ENCODE measurements at places on chromosomes 3 and 15.

DNA sequence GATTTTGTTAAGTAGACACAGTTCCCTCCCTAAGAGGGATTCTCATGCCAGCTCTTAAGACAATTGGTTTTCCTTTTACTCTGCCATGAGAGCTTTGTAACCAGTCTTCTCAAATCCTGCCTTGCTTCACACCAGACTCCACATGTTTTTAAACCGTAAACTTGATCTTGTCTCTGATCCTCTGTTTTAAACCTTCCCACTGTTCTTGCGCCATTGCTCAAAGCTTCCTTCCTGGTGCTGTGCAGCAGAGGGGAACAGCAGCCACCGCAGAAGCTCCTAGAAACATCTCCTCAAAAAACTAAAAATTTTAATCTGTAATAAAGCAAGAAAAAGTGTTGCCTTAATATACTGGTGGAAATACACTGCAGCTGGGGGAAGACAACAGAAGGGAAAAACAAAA, 154.5 kb upstream of the SATB1 start:
- DNase-seq: no peak

DNA sequence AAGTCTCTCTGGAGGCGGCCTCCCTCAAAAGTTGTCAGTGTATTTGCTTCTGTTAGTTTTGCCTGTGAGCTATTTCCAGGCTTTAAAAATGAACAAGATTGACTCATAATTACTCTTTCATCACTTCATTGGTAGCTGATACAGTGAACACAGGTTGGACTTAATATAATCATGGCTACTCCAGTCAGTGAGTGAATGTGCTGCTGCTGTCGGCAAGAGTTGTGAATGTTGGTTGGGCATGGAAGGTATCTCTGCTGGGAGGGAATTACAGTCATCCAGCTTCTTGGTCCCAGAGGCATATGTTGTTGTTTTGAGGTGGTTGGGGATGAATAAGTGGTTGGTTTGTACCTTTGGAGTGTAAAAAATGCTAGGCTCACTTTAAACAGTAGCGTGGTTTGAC, 11.5 kb downstream of the TCF12 start:
- DNase-seq: no peak

DNA sequence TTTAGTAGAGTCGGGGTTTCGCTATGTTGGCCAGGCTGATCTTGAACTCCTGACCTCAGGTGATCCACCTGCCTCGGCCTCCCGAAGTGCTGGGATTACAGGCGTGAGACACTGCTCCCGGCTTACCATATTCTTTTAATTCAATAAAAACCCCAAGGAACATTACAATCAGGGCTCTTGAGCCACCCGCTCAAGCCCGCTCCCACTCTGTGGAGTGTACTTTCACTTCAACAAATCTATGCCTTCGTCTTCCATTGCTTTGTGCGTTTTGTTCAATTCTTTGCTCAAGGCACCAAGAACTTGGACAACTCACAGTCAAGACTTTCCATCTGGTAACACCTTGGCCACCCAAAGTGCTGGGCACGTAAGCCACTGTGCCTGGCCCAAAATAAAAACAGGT, 63.0 kb upstream of the PPIB start:
- DNase-seq: no peak

GRCh38 chr3:60584250-60584649, 667.0 kb downstream of the FHIT start:
- no peak for DNase-seq

DNA sequence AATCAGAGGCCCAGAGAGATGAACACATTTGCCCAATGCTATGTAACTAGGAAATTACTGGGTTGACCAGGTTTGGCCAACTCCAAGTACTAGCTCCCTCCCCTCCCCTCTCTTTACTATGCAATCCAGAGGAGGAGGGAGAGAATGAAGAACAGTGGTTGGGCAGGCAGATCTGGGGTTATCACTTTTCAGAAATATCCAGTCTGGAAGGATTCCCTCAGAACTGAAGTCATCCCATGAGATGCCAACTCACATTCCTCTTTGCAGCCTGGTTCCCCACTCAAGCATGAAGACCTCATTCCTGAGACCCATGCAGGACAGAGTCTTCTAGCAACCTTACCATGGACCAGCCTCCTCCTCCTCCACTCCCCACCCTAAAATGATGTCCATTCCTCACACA, 201.1 kb downstream of the TLE3 start:
- DNase-seq: no peak

DNA sequence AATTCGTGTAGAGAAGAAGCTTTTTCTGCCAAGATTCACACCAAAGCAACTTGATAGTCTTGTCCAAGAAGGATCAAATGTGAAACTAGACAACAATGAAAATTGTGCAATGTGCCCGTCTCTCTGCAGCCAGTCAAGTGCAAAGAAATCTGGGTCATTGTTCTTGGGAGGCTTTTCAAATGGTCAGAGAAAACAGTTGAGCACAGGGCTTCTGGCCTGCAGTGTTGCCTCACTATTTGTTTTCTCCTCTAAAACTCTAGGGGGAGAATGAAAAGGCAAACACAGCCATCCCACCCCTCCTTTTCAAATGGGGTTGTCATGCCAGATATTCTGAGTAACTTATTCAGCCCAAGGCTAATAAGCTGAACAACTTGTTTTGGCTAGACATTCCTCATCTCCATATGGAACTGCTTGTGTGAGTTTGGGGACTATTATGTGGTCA, 417.6 kb upstream of the CDIN1 start:
- no peak for DNase-seq

DNA sequence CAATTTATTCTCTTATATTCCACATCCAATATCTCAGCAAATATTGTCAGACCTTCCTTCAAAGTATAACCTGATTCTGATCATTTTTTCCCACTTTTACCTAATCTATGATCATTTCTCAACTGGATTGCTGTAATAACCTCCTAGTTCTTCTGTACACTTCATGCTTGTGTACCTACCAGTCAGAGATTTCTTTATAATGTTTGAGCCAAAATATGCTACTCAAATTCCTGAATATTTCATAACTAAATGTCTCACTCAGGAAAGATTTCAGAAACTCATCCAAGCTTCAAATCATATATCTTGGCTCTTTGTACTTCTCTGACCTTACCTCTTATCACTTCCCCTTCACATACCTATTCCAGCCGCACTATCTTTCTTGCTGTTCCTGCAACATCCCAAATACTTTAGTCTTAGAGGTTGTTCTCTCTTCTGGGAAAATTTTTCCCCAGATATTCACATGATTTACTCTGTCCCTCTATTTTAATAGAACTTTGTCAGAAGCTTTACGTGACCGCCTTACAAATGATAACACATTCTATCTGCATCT, 20.0 kb downstream of the BCHE start:
- no peak for DNase-seq

- DNase-seq: no peak
Measured at GRCh38 chr15:40878785-40879184, 4.8 kb upstream of the RHOV start.

GRCh38 chr3:179651687-179652446, 973 bp upstream of the USP13 start:
- DNase-seq: no peak

GRCh38 chr3:151384741-151385174, at the start of gene P2RY12:
TSS of gene P2RY12 (minus strand) at chr3:151384753. CDS start at chr3:151338845, 45,908 bp downstream.
- no peak for DNase-seq

- no peak for DNase-seq
Measured at GRCh38 chr15:50318697-50319096, 36.3 kb downstream of the GABPB1 start.

DNA sequence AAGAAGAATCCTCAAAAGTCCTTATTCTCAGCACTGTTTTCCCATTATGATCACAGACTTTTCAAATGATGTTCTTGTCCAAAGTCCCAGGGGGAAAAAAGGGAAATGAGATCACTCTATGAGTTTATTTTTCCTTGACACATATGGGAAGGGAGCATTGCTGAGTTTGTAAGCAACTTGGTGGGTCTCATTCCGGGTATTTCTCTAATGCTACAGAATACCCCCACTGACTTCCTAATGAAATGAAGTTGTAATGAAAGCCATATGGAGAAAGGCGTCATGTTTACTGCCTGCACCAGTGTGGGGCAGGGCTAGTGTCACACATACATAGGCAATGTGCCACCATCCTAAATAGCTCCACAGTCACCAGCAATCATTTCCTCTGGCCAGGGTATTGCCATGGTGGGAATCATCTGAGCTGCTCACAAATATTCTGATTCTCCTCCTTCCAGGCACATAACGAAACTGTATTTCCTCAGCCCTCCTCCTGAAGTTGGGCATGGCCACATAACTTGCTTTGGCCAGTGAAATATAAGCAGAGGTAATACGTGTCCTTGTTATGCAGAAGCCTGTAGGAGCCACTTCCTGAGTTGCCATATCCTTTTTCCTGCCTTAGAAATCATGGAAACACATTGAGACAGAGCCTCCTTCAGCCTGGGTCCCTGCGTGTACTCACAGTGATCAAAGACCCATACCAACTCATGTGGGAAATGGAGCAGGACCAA, 41.0 kb upstream of the C15orf61 start:
- no peak for DNase-seq

DNA sequence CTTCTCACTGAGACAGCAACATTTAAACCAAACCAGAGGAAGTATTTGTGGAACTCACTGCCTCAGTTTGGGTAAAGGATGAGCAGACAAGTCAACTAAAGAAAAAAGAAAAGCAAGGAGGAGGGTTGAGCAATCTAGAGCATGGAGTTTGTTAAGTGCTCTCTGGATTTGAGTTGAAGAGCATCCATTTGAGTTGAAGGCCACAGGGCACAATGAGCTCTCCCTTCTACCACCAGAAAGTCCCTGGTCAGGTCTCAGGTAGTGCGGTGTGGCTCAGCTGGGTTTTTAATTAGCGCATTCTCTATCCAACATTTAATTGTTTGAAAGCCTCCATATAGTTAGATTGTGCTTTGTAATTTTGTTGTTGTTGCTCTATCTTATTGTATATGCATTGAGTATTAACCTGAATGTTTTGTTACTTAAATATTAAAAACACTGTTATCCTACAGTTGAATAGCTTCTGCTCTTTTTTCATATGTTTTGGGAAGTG, 23.3 kb downstream of the CLDN18 start:
- no peak for DNase-seq

- no peak for DNase-seq
Measured at GRCh38 chr15:38540510-38540909, 24.1 kb downstream of the RASGRP1 start.

- no peak for DNase-seq
Measured at GRCh38 chr15:96330064-96330449, 443 bp upstream of the NR2F2 start.

DNA sequence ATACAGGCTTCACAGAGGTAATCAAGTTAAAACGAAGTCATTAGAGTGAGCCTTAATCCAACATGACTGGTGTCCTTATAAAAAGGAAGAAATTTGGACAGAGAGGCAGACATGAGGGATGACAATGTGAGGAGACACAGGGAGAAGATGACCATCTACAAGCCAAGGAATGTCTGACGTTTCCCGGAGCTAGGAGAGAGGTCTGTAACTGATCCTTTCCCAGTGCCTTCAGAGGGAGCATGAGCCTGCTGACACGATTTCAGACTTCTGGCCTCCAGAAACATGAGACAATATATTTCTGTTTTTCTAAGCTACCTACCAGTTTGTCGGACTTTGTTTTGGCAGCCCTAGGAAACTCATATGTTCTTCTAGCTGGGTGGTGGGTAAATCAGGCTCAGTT, 15.1 kb downstream of the TM4SF1 start:
- DNase-seq: no peak

- no peak for DNase-seq
Measured at GRCh38 chr3:14780927-14781507, 37.7 kb upstream of the FGD5 start.

- DNase-seq: no peak
Measured at GRCh38 chr3:71497971-71498444, 85.5 kb downstream of the FOXP1 start.

DNA sequence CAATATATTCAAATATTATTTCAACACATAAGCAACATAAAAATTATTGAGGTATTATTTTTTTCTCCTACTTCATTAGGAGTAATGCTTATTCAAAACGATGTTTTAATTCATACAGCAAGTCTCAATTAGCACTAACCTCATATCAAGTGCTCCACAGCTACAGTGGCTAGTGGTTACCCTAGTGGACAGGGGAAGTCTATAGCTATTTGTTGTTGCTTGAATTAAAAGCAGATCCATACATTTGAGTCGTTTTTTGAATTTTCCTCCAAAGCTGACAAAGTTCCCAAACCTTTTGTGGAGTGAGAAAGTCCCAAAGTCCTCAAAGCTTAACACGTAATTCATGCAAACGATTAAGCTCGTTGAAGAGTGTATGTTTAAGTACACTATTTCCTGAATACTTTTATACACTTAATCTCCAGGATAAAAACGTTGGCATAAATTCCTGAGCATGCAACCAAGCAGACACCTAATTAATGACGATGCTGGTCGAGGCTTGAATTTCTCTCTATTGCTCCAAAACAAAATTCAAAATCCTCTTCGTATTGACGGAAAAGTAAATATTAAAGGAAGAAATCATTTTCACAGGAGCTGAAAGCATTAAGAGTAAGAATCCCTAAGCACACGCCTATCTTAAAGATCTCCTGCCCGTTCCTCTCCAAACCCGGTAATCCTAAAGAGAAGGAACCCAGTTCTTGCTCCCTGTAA, 985 bp downstream of the VPS13C start:
- DNase-seq: no peak

DNA sequence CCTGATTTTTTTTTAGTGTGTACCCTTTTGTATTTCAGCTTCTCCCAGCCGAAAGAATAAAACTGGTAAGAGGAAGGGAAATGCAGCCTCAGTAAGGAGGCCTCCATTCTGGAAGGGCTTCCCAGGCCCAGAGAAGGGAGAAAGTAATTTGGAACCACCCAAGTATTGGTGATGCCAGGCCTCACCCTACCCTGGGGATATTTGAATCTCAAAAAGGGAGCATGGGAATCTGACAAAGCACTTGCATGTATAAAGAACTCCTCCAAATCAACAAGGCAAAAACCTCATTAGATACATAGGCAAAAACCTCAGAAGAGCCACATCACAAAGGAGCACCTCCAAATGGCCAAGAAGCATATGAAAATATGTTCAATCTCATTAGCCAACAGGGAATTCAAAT, 68.8 kb upstream of the GLCE start:
- DNase-seq: no peak

GRCh38 chr3:37189109-37189508, 14.7 kb upstream of the LRRFIP2 start:
- DNase-seq: no peak

- DNase-seq: peak; percentile 39
Measured at GRCh38 chr3:16370872-16371740, 106.1 kb downstream of the OXNAD1 start.

- no peak for DNase-seq
Measured at GRCh38 chr15:78087951-78088772, 4.2 kb upstream of the SH2D7 start.

- DNase-seq: no peak
Measured at GRCh38 chr3:112038863-112039262, 4.3 kb downstream of the TMPRSS7 start.

- no peak for DNase-seq
Measured at GRCh38 chr15:75008629-75009326, 13.4 kb downstream of the SCAMP5 start.

DNA sequence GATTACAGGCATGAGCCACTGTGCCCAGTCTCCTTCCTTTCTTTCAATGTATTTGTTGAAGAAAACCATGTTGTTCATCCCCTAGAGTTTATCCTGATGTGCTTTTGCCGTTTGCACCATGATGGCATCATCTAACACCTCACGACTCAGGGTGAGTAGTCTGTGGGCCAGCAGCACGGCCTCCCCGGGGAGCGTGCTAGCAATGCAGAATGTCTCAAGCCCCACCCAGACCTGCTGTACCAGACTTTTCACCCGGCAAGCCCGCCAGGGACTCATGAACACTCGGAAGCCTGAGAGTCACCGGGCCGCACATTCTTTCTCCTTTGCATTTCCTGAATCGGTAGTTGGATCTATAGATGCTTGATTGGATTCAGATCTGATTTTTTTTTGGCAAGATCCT, 64.6 kb downstream of the RPN1 start:
- DNase-seq: no peak

Data from CD4-positive, alpha-beta T cell treated with Interleukin-1 beta for 1 hour (primary cell).